ENCODE measurements at places on chromosomes 16 and 17. TPM values are rescaled to one million over a fixed set of nuclear protein-coding genes. Genes with fewer than 3 reads are reported as not detected.
A peak's percentile ranks its signal among the peaks of the same experiment; 100 is the strongest.

GRCh38 chr17:66675991-66676371 lies 158.9 kb upstream of the CACNG5 start:
- peak; percentile 68 for DNase-seq

GRCh38 chr17:50902372-50903353 lies 36.5 kb upstream of the TOB1 start:
- DNase-seq = no peak

DNA sequence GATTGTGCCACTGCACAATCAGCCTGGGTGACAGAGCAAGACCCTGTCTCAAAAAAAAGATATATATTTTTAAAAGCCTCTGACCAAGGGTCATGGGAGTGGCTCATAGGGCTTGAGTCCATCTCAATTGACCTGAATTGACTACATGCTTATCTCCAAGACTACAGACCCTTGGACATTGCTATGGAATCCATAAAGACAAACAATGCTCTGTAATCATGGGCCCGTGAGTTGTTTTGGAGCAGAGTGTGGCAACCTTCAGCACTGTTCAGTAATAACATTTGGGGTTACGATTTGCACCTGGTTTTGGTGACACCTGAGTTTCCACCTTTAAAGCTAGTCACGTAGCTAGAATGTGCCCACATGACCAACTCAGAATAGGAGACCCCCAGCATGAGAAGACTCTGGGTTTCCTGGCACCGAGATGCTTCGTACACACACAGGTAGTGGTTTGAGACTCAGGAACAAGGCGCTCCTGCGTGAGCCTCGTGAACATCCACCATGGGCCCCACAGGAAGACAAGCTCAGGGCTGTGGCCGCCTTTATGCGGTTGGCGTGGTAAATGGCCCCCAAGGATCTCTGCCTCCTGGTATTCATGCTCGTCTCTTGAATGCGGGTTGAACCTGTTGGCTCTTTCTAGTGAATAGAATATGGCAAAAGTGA lies 66.6 kb upstream of the RPH3AL start:
- DNase-seq = no peak

HS3ST3A1 gene
- 1.4 TPM for total RNA-seq

TRAPPC1 gene
- total RNA-seq = 62.5 TPM

CACNG5 gene
- total RNA-seq = not detected

SOX9 gene
- 25.5 TPM for total RNA-seq
